Amniotic epithelial cell (primary cell): ENCODE measurements at places on chromosomes 2 and 18.

DNA sequence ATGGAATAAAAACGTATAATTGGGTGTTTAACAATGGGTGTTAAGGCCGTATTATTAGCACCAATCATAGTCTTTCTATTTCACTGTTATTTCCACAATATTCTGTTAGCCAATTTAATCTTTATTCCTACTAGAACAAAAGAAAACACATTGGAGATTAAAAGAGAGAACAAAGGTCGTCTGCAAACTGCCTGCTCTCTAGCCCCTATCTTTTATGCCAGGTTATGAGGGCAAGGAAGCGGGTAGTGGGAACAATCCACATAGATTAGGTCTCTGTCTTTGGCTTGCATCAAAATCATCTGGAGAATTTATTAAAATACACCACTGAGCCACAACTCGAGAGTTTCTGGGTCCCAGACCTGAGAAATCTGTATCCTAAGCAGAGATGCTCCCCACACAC, 69.4 kb upstream of the DSC1 start:
- DNase-seq, result no peak

DNA sequence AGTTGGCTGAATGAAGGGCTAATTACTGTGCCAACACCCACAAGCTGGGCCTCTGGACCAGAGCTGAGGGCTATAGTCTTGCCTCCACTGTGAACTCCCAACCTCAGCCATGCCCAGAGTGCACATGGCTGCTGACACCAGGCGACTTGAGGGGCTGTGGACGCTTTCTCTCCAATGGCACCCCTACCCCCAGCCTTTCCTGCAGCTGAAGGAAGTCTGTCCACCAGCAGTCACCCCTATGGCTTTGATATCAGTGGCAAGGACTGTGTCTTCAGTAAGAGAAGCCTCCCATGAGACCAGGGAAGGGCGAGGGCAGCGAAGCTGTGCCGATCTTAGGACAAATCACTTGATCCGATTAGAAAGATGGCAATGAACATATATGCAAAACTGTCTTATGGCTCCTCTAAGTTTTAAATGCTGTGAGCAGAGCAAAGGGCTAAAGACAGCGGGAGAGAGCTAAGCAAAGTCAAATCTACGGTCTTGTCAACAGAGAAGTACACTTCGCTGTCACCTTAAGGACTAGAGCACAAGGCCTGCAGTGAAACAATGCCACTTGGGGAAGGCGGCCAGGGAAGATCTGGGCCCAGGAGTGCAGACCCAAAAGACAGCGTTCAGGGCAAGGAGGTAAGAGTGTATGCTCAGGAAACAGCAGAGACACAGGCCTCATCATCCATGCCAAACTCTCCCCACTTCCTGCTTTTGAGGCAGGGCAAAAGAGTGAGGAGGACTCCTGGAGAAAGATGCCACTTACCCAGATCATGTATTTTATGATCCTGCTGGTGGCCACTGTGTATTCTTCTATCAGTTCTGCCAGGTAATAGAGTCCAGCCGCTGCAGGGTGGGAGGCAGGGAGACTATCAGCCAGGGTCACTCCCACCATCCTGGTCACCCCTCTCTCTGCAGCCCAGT, 1.5 kb downstream of the TEX261 start:
- no peak for DNase-seq

DNA sequence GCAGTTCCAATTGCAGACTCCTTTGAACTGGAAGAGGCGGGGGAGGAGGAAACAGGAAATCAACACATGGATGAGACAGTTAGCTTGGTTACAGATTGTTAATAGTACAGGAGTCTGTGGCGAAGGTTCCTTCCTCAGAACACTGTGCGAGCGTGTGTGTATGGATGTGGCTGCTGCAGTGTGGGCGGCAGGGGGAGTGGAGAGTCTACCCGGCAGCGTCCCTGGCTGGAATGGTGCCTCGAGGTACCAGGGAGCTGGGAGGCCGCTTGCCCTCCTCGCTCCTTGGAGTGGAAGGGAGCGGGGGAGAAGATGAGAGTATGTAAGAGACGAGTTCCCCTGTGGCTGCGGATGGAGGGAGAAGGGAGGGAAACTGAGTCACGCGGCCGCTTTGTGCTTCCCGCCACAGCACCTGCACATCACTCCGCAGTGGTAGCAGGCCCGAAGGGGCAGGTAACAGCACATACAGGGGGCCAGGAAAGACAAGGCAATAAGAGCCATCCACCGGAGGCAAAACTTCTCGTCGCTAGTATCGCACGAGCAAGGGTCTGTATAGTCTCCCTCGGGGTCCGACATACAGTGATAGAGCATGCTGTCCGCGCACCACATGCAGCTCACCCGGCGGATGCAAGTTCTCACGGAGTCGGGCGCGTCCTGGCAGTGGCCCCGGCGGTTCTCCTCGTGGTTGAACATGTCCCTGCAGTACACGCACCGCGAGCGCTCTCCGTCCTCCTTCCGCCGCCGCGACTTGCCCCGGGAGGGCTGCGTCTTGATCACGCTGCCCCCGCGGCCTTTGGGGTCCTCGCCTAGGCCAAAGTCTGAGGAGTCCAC, 85.7 kb downstream of the ACTR2 start:
- no peak for DNase-seq

GRCh38 chr2:191618786-191619185, 59.1 kb upstream of the NABP1 start:
- no peak for DNase-seq

GRCh38 chr2:157903151-157903550, 27.0 kb upstream of the ACVR1 start:
- no peak for DNase-seq

DNA sequence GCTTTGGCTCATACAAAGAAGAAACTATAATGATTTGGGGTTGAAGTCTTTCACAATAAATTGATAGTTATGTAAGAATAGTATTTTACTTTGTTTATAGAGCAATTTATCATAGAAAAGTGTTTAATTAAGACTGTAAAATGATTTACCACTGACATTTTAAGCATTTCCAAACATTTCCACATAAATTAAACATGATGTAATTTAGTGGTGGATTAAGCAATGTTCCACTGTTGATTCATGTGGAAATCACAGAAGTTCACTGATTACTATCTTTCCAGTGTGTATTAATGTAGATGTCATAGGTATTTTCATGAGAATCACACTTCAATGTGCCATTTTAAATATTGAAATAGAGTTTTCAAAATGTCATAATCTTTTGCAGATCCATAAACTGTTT, 40.1 kb upstream of the GRB14 start:
- peak; percentile 79 for DNase-seq

- no peak for DNase-seq
Observed at GRCh38 chr18:70371908-70372307, 83.1 kb downstream of the SOCS6 start.

GRCh38 chr2:202178346-202178958, 59.9 kb downstream of the SUMO1 start:
- DNase-seq, result peak; percentile 64

DNA sequence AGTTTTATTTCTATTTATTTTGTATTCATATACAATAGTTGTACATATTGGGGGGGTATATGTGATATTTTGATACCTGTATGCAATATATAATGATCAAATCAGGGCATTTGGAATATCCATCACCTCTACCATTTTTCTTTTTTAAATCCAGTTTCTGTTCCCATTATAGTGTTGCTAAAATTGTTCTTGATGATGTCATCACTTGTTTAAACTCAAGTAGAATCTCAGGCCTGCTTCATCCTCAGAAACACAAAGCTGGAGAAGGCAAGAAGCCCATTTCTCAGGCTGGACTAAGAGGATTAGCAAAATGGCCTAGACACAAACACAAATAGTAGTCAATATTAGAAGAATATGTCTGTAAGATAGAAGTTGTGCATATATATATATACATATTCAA, 747.1 kb upstream of the ACVR2A start:
- no peak for DNase-seq

DNA sequence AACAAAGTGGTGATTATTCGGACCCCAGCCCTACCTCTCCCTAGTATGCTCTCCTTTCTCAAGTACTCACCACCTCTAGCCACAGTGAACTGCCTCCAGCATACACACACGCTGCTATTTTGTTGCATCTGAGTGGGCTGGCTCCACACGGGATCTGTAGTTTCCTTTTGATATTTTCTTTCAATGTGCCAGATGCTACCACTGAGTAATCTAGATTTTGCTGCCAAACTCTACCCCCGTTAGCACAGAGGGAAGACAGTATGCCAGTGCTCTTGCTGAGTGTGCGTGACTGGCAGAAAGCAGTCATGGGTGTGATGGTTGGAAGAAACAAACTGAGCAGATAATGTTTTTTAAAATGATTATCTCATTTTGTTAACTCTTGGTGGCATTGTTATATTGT, 11.6 kb downstream of the CFLAR start:
- peak; percentile 73 for DNase-seq

DNA sequence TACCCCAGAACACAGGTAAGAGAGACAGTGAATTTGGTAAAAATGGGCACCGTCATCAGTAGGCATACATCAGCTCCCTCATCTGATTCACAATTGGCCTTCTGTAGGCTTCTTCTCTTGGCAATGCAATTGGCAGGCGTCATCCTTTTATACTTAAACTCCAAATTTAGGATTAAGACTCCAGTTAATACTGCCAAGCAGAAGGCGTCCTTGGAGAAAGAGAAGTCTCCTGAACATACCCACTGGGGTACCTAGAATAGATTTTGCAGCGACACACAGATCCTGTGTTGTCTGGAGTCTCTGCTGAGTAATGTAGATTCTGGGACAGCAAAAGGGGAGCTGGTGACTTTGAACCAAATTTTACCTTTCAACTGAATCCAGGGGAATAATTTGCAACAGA, 592 bp upstream of the METAP1D start:
- no peak for DNase-seq

- no peak for DNase-seq
Observed at GRCh38 chr2:205913668-205914067, 172.3 kb downstream of the INO80D start.

DNA sequence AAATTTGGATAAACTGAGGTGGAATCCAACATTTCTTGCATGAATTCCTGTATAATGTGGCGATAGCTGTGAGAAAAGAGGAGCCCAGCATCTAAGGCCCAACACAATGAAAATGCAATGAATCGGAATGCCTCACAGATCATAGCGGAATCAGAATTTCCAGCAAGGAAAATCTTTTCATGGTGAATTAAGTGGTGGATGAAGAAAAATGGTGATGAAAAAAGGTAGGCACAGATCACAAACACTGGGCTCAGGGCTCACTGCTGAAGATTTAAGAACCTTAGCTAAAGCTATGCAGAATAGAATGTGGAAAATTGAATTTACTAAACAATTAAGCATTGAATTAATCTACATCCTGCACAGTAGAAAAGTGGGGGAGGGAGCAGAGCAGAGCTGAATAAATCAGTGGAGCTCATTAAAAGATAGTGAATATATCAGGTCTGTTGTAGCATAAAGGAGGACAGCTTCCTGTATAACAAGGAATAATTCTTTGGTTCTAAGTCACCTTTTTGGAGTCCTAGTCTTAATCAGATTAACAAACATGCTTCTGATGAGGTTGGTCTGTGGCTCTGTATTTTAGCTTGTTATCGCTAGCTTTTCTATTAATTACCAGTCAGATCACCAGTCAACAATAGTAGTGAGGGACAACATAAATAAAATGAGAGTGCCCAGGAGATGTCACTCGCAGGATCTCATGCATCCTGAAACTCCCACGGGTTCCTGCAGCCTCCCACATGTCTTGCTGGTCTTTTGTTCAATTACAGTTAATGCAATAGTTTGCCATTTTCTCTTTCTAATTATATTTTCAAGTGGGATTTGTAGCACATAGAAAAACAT, 27.0 kb downstream of the MEIS1 start:
- DNase-seq, result no peak

GRCh38 chr2:187875261-187876141, 321.3 kb upstream of the TFPI start:
- DNase-seq, result peak; percentile 83

GRCh38 chr2:96887493-96888012, 17.7 kb upstream of the SEMA4C start:
- peak; percentile 26 for DNase-seq

GRCh38 chr2:137812517-137812916, 151.8 kb upstream of the HNMT start:
- DNase-seq, result no peak

DNA sequence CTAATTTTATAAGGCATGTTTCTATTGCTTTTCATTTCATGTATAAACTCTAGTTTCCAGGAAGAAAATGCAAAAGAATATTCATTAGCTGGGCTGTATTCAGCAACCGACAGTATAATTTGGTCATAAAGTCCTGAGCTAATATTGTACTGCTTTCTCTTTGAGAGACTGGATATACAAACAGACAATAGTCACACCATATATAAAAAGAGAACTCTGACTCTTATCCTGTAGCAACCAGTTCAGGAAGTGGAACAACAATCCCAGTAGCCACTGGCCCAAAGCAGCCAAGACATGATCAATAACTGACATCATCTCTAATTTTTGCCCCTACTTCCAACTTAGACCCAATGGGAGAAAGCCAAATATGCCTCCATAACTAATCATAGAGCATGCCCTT, 160.8 kb downstream of the FSIP2 start:
- no peak for DNase-seq
